ENCODE measurements at places on chromosomes 13 and 19.

DNA sequence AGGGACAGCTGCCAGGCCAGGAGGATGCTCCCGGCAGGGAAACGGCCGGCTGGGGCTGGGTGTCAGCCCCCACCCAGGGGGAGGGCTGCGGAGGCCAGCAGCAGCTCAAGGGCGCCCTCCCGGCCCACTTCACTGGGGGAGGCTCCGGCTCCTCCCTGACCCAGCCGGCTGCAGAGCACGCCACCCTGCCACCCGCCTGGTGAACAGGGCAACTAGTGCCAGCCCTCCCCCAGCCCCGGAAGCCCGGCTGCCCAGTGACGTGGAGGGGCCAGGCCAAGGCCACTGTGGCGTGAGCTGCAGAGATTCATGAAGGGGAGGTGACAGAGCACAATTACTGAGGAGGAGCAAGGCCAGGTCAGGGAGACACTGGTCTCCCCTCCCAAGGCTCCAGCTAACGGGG is 14.7 kb downstream of the REXO1 start:
- no peak for DNase-seq

GRCh38 chr13:48492470-48493065 is 40.3 kb downstream of the RCBTB2 start:
- DNase-seq = peak; percentile 70

- no peak for DNase-seq
Measured at GRCh38 chr13:93416736-93417355, 190.2 kb downstream of the GPC6 start.

- DNase-seq = no peak
Measured at GRCh38 chr13:113654175-113654560, 3.8 kb downstream of the ATP4B start.

DNA sequence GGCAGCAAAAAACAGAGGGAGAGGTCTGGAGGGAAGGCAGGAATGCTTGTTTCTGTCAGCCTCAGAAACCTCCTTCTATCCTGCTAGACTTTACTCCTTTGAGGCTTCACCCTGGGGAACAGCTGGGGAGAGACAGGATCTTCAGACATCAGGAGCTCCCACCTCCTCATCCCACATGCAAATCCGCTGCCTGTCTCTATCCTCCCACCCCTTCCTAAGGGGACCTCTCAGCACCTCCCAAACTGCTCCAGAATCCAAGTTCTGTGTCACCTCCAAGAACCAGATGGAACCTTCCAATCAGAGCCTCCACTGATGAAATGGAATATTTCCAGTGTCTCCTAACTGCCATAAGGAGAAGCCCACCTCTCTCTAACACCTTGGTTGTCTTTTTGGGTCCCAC is 9.7 kb upstream of the ERCC2 start:
- DNase-seq = no peak

- DNase-seq = no peak
Measured at GRCh38 chr13:35881360-35881759, 249.8 kb downstream of the DCLK1 start.

DNA sequence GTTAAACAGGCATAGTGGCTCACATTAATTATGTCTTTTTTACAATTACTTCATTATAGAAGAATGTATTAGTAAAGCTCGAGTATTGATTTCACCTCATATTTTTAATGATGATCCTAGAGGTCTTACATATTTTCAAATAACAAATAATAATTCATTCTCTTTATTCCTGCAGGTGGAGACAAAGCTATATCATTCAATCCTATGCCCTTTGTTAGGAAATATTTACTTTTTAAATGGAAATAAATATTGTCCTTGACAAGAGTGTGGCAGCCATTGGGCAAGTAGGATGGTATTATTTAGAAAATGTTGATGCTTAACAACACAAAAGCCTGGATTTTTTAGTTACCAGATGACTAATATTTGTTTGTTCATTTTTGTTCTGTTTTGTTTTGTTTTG is 127.6 kb downstream of the COG6 start:
- no peak for DNase-seq

GRCh38 chr19:33616857-33617256 is 4.9 kb upstream of the CHST8 start:
- DNase-seq = no peak

GRCh38 chr13:39406688-39407087 is 196.3 kb downstream of the LHFPL6 start:
- DNase-seq = no peak

GRCh38 chr19:4115818-4116385 is 8.0 kb downstream of the MAP2K2 start:
- no peak for DNase-seq

DNA sequence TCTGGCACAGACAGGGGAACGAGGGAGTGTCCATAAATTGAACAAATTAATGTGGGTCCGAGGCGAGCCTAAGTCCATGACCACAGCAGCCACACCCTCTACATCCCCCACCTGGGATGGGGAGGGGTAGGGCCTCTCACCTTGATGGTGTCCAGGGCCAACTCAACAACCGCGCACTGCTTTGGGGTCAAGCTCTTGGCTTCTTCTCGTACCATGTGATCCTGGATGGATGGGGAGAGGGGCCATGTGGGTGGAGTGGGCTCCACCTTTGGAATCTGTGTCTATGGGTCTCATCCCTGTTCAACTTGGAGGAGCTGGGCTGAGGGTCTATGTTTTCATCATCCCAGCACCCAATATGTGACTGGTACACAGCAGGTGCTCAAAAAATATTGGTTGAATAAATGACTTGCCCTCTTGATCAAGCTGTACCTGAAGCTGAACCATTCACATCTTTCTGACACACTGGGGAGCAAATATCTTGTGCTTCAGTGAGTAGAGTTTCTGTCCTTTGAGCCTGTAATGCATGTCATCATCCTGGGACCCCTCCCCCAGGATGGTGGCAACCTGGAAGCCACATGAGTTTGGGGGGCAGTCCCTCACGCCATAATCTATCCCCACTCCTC is 62.9 kb downstream of the COLGALT1 start:
- DNase-seq = no peak

DNA sequence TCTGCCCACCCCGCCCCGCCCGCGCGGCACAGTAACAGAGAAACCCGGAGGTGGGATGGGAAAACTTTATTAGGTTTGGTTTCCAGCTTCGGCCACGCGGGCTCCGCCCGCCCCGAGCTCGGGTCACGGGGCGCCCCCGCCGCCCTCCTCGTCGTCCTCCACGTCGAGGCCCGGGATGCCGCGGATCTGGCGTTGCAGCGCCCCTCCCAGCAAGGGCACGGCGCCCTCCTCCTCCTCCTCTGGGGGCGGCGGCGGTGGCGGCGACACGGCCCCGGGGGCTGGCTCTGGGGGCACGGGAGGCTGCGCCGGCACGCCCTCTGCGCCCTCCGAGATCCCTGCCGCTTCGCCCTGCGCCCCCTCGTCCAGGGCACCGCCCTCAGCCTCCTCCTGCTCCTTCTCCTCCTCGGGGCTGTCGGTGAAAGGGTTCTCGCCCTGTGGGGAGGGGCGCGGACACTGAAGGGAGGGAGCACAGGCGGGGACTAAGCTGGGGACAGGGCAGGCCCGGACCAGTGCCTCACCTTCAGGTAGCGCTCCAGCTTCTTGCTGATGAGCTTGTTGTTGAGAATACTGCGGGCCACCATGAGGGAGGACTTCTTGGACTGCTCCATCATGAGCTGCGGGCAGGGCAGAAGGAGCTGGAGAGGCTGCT is 536 bp upstream of the AKAP8 start:
- no peak for DNase-seq

GRCh38 chr19:53908106-53908934 is 758 bp upstream of the CACNG7 start:
- no peak for DNase-seq

GRCh38 chr13:59447846-59448620 is 715.7 kb downstream of the DIAPH3 start:
- no peak for DNase-seq
